ENCODE measurements at places on chromosomes 3 and 15.

GRCh38 chr15:36863570-36863969, 236.8 kb downstream of the MEIS2 start:
- DNase-seq, result no peak

DNA sequence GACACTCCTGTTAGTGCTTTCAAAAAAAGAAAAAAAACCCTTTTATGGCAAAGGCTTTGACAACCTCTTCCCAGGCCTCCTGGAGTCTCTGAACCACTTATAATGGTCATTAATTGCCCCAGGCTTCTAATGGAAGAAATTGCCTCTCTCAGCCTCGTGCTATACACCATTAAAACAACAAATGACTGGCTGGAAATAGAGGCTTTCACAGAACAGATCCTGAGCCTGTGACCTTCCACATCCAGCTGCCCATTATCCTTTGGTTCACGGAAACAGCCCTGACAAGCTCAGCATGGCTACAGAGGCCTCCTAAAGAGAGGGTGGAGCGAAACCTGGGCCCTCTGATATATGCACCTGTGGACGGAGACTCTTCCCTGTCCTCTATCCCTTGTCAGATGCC, 26.8 kb upstream of the MKRN3 start:
- no peak for DNase-seq

DNA sequence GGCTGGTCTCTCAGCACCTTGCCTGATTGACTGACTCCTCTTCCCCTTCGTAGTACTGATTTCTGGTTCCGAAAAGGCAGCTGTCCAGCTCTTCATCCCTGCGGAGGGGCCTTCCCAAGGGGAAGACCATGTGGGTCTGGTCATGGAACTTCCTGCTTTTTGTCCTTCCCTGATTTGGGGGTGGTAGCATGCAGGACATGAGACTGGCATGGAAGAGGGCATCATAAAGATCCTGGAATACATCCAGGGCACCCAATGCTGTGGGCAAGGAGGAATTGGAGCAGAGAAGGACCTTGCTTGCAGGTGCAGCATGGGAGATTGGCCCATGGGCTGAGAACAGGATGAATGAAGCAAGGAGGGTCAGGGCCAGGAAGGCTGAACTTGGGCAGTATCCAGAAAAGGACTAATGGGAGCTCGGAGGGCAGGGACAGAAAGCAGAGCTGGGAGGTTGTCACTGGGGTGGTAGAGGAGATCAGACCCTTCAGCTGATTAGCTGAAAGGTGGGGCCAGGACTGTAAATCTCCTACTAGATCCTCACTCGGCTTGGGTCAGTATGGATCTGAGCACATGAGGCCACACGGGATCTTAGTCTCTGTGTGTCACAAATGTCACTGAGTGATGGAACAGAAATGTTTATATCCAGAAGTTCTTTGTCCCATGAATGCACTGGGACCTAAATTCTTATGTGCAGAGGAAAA, 59.5 kb downstream of the AMOTL2 start:
- DNase-seq, result no peak

- no peak for DNase-seq
These were observed 137.9 kb upstream of the LIPC start for GRCh38 chr15:58293622-58294550.

DNA sequence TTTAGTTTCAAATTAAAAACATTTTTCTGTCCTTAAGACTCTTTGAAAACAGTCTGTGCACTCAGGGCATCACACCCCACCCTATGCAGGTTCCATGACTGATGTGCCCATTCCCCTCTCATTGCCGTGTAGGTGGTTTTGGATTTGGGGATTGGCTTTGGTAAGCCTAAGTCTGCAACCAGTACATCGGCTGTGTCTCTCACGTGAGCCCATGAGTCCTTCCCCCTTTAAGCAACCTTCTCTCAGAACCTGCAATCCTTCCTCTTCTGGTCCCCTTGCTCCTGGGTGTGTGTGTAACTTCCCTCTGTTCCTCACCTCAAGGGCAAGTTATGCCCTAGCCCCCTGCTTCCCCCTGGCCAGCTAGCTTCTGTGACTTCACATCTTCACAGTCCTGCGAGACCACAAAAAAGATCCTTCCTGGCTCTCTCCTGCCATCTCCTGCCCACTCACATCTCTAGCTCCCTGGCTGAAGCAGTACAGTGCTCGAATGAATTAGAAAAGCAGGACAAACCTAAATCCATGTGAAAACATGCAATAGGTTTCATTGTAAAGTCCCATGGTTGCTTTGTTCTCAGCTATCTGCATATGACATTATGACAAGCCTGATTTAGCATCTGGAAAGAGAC, 126.7 kb downstream of the UACA start:
- DNase-seq, result no peak

DNA sequence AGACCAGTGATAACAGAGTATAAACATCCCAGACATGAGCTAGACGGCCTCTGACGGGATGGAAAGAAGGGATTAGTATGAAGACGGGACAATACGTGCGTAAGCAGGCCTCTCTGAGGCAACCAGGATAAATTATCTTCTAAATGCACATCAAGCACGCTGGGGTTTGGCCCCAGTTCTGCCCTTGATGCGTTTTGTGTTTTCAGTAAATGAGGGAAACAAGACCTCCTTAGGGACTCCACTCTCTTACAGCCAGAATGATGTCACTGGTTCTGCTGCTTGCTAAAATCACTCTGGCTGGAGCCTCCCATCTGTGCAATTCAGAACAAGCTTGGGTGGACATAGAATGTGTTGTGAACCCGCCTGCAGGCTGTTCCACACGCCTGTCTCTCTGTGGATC, 156.0 kb upstream of the MCTP2 start:
- no peak for DNase-seq

- no peak for DNase-seq
These were observed 6.1 kb downstream of the WNT7A start for GRCh38 chr3:13873818-13874217.

GRCh38 chr3:38107911-38108648, 28.8 kb downstream of the ACAA1 start:
- DNase-seq, result no peak

- peak; percentile 65 for DNase-seq
These were observed 626 bp upstream of the PTPRG start for GRCh38 chr3:61560517-61561373.

GRCh38 chr3:13119471-13120220, 46.4 kb upstream of the IQSEC1 start:
- no peak for DNase-seq

DNA sequence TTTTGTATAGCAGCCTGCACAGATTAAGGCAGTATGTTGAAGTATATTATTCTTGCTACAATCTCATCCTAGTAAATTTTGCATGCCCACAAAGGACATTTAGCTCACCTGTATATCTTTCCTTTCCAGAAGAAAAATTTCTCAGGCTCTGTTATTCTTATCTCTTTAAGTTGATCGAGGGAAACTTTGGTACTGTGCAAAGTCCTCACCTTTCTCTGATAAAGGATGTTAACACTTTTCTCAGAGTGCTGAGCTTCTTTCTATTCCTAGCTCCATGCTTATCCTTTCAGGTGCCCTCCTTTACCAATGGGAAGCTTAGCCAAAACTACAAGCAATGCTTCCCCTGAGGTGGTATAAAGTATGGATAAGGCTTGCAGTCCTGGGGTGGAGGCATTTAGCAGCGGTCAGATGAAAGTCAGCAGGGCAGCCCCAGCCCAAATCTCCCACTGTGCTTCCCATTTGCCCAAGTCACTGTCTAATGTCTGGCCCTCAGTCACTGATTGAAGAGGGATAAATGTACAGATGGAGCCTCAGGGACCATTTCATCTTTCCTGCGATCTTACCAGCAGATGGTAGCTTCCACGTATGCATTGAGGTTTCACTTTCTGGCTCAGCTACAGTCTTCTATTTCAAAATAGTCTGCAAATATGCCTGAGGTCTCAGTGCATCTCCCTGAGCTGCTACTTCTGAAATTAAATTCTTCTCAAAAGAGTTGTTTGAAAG, 127.8 kb upstream of the P2RY1 start:
- no peak for DNase-seq

DNA sequence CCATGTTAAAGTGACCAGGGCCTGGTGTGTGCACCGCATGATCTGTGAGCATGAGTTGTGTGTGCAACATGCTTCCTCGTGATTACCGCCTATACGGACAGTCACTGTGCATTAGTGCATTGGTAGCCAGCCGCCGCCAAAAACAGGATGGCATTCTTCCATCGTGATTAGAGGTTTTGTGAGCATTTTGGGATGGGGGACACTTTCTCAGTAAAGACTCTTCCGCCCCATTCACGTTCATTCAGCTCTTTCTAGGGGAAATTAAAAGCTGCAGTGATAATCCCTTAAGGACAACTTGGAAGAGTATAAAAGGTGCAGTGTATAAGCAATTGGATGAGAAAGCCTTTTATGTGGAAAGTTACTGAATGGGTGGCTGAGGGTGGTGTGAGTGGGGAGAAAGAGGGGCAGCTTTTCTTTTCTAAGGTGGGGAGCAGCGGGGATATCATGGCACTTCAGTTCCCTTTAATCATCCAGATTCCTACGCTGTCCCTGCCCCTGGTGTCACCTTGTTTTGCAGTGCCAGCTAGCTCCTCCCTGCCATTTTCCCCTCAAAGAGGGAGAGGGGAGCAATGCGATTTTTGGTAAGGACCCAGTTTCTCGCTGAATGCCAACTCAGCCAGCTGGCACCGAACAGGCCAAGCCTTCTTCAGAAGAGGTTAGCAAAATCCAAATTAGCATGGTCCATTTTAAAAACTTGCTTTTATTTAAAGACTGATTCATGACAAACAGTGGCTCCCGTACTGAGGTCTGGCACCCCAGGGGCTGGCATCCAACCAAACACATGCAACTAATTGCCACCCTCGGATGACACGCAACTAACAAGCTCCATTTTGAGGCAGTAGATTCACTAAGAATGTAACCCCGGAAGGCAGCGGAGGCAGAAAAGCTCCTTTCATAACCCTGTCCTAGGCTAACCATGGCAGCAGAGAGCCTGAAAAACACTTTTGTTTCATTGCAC, 447.8 kb downstream of the FHIT start:
- DNase-seq, result no peak

DNA sequence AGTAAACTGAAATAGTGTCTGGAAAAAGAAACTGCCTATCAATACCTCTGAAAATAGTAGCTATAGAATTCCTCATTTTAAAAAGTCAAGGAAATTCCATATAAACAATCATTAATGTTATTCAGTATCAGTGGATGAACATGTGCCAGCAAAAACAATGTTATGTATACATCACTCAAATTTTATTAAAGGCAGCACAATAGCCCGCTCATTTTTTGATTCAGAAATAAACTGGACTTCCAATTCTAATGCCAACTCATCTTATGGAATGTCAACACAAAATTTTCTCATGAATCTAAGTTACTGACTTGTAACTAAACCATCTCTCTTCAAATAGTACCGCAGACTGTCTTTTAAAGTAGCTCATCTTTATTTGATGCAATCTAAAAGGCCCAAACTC, 19.0 kb downstream of the THBS1 start:
- DNase-seq, result no peak

- DNase-seq, result no peak
These were observed 47.6 kb upstream of the SPPL2A start for GRCh38 chr15:50813089-50813488.

GRCh38 chr15:37788330-37788729, 146.1 kb upstream of the TMCO5A start:
- no peak for DNase-seq

GRCh38 chr3:127061641-127062040, 78.7 kb downstream of the PLXNA1 start:
- DNase-seq, result no peak

DNA sequence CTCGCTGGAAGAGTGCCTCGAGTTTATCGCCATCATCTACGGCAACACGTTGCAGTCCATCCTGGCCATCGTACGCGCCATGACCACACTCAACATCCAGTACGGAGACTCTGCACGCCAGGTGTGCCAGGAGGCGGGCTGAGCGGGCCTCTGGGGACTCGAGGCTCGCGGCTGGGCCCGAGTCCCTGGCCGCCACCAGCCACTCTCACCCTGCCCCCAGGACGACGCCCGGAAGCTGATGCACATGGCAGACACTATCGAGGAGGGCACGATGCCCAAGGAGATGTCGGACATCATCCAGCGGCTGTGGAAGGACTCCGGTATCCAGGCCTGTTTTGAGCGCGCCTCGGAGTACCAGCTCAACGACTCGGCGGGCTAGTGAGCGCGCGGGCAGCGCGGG, 1.9 kb downstream of the GNAT1 start:
- DNase-seq, result no peak

- DNase-seq, result no peak
These were observed 55.9 kb downstream of the TRA2B start for GRCh38 chr3:185881926-185882325.

- no peak for DNase-seq
These were observed 681.6 kb upstream of the ARPP21 start for GRCh38 chr3:34957677-34958076.

- DNase-seq, result no peak
These were observed 37.6 kb upstream of the FBN1 start for GRCh38 chr15:48682942-48683651.

GRCh38 chr15:31458596-31459399, 132.2 kb downstream of the KLF13 start:
- DNase-seq, result no peak

GRCh38 chr3:129305592-129306091, 27.0 kb downstream of the HMCES start:
- DNase-seq, result peak; percentile 62

DNA sequence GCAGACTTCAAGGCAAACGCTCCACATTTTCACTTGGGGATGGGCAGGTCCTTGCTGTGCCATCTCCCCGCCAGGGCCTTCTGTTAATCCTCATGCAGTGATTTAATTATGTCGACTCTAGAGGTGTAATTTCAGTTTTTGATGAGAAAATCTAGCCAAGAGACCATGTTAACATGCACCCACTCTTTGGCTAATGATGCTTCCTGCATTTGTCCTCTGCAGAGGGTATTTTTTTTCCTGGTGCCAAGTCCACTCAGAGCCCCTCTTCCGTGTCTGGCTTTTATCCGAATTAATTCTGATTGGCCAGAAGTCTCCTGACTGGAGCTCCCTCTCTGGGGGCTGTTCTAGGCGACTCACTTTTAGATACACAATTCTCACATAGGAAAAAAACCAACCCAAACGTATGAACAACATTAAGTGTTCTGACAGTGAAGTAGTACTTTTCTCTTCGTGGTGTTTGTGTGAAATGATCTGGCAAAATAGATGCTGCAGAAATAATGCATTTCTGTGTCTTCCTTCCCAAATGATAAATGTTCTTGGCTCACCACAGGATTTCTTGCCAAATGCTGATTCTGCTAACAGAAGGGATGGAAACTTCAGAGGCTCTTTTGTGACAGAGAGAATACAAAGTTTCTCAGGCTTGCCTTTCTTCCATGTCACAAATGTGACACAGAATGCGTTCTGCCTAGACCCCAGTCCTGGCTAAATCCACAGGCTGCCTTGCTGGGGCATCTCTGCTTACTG, 190.0 kb downstream of the CACNA2D3 start:
- DNase-seq, result no peak

GRCh38 chr3:184186902-184187207, 856 bp downstream of the ABCF3 start:
- DNase-seq, result no peak

- peak; percentile 18 for DNase-seq
These were observed 4.4 kb downstream of the ITIH3 start for GRCh38 chr3:52798978-52799476.

DNA sequence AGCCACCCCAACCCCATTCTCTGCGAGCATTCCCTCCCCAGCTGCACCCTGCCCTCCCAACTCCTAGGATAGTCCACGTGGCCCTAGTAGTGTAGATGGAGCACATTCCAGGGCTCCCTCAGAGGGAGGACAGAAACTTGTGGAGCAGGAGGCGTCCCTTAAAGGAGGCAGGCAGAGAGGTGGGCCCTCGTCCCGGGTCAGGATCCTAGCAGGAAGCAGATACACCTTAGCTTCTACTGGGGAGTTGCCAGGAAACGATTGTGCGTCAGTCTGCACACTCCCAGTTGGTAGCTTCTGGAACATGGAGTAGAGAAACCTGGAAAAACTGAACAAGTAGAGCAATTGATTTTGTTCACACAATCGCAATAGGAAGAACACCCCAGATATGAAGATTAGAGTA, 43.9 kb upstream of the KLHL25 start:
- no peak for DNase-seq

All from neural crest cell (in vitro differentiated cells).